ENCODE measurements at places on chromosomes 5 and 9. TPM values are rescaled to one million over a fixed set of nuclear protein-coding genes. Genes with fewer than 3 reads are reported as not detected.

The PCDHB6 gene
- total RNA-seq, result 0.40 TPM

The PDGFRB gene
- 0.52 TPM for total RNA-seq

The KCNN2 gene
- not detected for total RNA-seq

The SVEP1 gene
- total RNA-seq, result 0.17 TPM

The RNF38 gene
- total RNA-seq, result 47.3 TPM

The DBH gene
- total RNA-seq, result not detected

The OR1Q1 gene
- total RNA-seq, result not detected

The PCDHGB2 gene
- total RNA-seq, result 0.35 TPM

The SH3RF2 gene
- total RNA-seq, result 8.1 TPM

The SLC36A3 gene
- total RNA-seq, result not detected

The CENPP gene
- total RNA-seq, result 1.2 TPM

The MAT2B gene
- total RNA-seq, result 80.6 TPM

The TPM2 gene
- total RNA-seq, result 124 TPM

The SNCAIP gene
- total RNA-seq, result 1.7 TPM

The MSMP gene
- not detected for total RNA-seq

Data from renal cortical epithelial cell (primary cell).